BJ (cell line): ENCODE measurements at places on chromosomes 1 and 21. TPM values are rescaled to one million over a fixed set of nuclear protein-coding genes. Genes with fewer than 3 reads are reported as not detected.

The HIVEP3 gene
- polyA plus RNA-seq: 3.7 and 4.0 TPM in 2 replicates

The C1orf115 gene
- 3.8 and 3.9 TPM in 2 replicates for polyA plus RNA-seq

The CCDC181 gene
- not detected in 2 replicates for polyA plus RNA-seq

The AUNIP gene
- polyA plus RNA-seq: 1.4 and 2.8 TPM in 2 replicates

The MTARC2 gene
- polyA plus RNA-seq: 5.7 and 6.1 TPM in 2 replicates
